Activated CD4-positive, alpha-beta T cell treated with anti-CD3 and anti-CD28 coated beads, Interleukin-2, amount 50 U/mL, for 48 hours (primary cell): ENCODE measurements at places on chromosomes 2 and 18.

GRCh38 chr2:62931536-62931935, 119.1 kb upstream of the OTX1 start:
- DNase-seq: no peak

- no peak for DNase-seq
Observed at GRCh38 chr2:190655113-190655512, 6.2 kb downstream of the NAB1 start.

DNA sequence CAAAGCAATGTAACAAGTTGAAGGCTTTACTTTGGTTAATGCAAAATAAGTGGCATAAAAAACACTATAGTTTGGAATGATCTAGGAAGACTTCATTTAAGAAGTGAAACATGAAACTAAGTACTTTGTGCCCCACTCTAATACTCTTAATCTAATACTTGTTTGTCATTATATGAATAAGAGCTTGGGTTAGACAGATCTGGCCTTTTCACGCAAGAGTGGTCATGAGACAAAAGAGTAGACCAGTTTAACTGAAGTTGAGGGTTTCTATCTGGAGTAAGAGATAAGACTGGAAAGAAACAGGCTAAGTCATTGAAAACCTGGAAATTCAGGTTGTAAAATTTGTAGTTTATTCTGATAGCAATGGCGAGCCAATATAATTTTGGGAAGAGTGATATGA, 2.8 kb downstream of the SLC30A6 start:
- no peak for DNase-seq

- no peak for DNase-seq
Observed at GRCh38 chr2:160224507-160224906, 24.4 kb upstream of the ITGB6 start.

- DNase-seq: no peak
Observed at GRCh38 chr2:198063242-198063641, 258.8 kb downstream of the PLCL1 start.

DNA sequence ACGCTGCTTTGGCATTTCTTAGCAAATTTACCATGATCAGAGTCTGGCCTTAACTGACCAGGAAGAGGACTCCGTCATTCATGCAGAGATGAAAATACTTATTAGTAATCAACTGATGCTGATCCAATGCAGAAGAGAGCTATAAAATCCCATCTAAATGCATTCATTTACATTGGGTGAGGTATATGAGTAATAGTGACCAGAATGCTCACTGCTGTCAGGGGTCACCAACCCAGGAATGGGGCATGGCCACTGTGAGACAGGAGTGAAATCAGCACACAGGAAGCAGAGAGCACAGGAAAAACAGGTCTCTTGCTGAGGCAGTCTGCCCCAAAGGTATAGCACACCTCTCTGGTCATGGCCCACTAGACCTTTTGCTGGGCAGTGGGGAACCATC, 68.1 kb upstream of the TMEM247 start:
- DNase-seq: no peak

DNA sequence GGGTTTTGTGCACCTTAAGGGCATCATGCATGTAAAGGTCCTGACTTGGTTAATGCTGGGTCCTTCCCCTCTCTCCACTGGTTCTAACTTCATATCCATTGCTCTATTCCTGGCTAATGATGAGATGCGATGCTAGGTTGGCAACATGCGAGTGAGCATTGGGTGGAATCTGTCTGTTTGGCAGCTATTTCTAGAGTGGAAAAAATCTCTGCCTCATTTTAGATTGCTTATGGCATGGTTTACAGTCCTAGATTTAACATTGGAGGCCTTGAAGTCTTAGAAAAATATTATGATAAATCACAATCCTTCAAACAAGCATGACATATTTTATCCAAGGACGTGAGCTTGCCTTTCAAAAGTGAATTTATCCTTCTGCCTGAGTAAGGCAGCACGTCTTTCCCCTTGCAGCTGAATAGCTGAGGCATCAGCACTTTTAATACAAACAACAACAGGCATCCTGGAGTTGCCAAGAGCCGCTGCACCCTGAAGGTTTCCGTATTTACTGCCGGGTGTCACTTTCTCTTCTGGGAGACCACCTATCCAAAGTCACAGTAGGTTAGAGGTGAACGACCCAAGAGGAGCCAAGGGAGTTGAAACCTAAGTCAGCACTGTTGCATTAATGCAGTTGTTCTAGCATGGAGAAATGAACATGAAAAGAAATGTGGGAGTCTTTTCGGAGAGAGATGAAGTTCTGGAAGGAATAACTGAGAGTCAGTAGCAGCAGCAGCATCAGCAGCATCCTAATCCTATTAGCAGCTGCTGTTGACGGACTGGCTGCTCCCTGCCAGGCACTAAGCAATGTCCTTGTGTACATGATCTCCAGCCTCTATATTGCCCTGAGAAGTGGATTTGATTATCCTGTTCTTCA, 78.4 kb downstream of the MAPK4 start:
- no peak for DNase-seq

DNA sequence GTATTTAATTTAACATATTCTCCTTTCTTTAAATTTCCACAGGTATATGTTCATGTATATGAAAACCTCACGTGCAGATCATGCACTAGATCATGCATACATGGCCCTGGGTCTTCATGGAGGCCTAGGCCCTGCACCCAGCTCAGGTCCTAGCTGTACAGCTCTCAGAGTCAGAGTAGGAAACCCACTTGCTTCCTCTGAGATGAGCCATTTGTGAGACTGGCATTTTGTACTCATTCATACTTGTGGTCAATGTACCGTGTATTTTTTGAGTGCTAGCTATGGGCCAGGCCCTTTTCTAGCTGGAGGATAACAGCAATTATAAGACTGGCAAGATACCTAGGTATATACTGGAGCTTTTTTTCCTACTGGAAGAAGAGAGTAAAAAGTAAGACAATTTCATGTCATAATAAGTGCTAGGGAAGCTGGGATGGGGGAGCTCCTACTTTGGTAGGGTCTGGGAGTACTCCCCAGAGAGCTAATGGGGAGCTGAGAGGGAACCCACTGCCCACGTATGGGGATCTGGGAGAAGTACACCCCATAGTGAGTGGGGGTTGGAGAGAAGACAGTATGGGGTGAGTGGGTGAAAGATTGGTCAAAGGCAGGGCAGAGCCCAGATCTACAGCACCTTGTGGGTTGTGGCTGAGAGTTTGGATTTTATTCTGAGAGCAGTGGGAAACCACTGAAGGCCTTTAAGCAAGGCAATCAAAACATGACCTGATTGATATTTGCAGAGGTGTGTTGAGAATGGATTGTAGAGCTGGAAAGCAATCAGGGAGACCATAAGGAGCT, 72.0 kb downstream of the POLE4 start:
- DNase-seq: no peak

DNA sequence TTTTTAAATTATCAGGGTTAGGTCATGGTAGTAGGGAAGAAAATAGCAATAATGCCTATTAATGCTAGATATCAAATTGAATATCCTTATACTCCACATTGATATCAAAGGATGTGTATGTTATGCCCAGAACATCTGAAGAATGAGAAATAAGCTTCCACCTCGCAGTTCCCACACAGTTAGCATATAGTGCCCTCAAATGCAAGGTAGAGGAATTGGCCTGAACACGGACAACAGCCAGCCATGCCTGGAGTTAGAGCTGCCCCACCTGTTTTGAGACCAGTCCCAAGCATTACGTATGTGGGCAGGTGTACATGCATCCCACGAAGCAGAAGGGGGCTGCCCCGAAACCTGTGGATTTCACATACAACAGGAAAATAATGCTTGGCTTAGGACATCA, 79.6 kb downstream of the SUMO1 start:
- no peak for DNase-seq

DNA sequence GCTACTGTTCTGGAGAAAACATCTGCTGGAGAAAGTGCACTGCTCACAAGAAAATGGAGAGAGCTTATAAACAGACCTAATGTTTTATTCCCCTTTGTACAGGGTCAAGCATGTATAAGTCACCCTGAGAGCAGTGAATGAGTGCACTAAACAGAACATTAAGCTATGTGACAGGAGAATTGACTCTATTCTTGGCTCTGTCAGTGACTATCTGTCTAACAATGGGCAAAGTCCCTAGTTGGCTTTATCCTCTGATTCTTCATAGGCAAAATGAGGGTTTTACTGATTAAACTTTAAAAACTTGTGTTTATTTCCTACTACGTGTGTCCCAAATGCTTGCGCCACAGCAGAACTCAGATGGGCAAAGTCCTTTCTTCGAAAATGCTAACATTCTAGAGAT, 655.1 kb upstream of the SLC39A10 start:
- DNase-seq: no peak

DNA sequence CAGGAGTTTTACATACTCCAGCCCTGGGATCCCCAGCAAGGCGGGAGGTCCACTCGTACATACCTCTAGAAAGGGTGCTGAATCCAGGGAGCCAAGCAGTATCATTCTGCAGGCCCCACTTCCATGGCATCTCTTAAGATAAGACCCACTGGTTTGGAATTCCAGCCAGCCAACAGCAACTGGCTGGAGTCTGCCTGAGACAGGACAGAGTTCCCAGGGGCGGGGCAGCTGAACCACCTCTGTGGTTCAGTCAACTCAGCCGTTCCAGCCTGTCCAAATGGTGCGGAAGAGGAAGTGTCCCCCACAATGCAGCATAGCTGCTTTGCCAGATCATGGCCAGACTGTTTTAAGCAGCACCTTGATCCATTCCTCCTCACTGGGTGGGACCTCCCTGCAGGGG, 33.2 kb downstream of the ZNF892 start:
- DNase-seq: no peak

DNA sequence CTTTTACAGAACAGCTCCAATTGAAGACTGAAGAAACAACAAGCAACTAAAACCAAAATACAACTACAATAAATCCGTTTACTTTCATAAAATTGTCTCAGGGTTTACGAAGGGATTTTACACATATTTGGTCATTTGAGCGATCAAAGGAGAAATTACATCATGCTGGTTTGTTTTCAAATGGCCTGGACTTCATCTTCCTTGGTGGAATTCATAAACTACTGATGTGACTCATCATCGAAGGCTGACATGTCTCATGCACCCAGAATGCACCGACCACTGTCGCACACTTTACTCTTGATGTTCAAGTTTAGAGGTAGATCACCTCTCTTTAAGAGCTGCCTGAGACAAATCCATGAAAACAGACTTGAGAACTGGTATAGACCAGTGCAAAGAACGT, 25.6 kb upstream of the PMAIP1 start:
- no peak for DNase-seq

- no peak for DNase-seq
Observed at GRCh38 chr2:189719571-189719970, 43.0 kb downstream of the OSGEPL1 start.

GRCh38 chr2:99708231-99708630, 218.4 kb upstream of the REV1 start:
- DNase-seq: no peak

DNA sequence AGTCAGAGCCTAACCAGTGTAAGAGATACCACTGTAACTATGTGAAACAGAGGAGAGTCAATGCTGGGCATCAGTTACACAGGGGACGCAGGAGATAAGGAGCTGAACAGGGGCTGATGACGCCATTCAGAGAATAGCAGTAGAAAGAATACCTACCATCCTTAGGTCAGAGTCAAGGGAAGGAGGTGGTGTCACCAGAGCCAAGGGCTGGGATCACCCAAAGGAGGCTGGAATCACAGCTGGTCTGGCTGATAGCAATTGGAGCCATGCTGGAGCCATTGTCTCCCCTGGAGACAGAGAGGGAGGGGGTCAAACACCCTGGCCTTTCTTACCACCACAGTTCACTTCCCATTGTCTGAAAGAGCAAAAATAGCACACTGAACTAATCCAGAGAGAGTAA, 37.3 kb upstream of the C18orf32 start:
- no peak for DNase-seq

- DNase-seq: no peak
Observed at GRCh38 chr2:241499146-241499965, 9.0 kb downstream of the STK25 start.

DNA sequence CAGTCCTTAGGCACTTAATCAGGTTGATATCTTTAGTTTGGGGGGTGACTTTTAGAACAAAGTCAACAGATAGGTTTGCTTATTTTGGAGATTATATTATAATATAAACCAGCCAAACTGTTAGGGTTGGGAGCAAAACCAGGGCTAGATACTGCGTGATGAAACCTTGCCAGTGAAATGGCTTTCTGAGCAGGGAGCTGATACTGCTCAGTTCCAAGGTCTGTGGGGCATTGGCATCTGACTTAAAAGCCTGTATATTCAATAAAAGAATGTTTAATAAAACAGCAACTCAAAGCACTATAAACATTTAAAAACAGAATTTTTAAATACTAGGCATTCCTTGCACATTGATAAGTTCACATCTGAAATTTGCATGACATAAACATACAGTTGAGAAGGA, 19.3 kb downstream of the PTPRM start:
- DNase-seq: no peak

GRCh38 chr2:232937278-232937906, 67.3 kb downstream of the SNORC start:
- no peak for DNase-seq

- DNase-seq: no peak
Observed at GRCh38 chr18:37343542-37343851, 222.1 kb downstream of the CELF4 start.

- DNase-seq: no peak
Observed at GRCh38 chr2:177397481-177398289, 5.1 kb downstream of the AGPS start.

DNA sequence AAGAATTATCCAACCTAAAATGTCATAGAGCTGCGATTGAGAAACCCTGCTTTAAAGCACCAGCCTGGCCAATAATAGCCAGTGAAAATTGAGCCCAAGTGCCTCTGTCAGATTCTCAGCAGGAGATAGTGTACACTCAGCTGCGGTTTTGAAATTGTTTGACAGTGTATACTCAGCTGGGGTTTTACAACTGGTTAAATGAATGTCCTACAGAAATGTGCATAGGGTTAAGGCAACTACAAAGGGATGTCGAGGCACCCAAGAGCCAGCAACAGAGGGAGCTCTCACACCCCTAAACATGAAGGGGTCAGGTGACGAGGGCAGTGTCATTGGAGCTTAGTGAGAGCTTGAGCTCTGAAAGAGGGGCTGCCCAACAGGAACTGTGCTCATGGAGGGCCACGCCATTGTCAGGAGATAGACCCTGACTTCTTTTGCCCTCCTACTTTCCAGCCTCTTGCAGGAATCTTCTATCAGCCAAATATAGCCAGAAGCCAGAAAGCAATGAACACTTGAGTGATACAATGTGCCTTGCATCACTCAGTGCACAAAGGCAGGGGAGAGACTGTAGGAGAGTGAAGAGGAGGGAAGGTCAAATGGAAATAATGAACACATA, 15.1 kb downstream of the ACTG2 start:
- peak; percentile 57 for DNase-seq

DNA sequence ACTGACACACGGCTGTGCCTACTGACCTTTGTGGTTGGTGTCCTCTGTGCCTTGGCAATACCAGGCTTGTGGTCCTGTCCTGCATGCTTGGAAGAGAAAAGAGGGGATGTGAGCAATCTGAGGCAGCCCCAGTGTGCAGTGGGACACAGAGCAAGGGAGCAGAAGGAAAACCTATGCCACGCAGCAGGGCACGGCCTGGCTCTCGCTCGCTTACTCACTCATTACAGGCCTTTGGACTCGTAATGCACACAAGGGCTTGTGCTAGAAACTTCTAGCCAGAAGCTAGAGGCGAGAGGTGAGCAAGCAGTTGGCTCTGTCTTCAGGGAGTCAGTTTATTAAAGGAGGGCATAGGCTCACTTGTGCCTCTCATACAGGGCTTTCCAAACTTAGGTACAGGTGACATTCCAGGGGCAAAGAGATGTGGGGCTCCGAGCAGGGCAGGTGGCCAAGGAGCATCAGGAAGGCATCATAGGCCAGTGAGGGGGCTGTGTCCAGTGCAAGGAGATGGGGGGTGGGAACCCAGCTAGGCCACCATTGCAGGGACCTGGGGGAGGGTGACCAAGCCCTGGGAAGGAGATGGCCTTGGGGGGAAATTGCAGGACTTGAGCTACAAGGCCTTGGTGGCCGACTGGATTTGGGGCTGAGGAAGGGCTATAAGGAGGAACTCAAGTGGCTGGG, 100.8 kb downstream of the DYSF start:
- DNase-seq: no peak
